ENCODE measurements at places on chromosomes 13 and 19. TPM values are rescaled to one million over a fixed set of nuclear protein-coding genes. Genes with fewer than 3 reads are reported as not detected.

The CTXN1 gene
- total RNA-seq = 0.50 TPM

The DLEU7 gene
- total RNA-seq = not detected

The KASH5 gene
- total RNA-seq = 3.0 TPM

The ACER1 gene
- total RNA-seq = 0.34 TPM

The ATXN8OS gene
- not detected for total RNA-seq

The STARD13 gene
- 1.4 TPM for total RNA-seq

The KLK15 gene
- total RNA-seq = not detected

The RFX1 gene
- total RNA-seq = 11.4 TPM

The PCDH8 gene
- not detected for total RNA-seq

The ZNF865 gene
- 13.2 TPM for total RNA-seq

The PEAK3 gene
- total RNA-seq = 0.09 TPM

The PTPRH gene
- total RNA-seq = not detected

The ADPRHL1 gene
- 2.1 TPM for total RNA-seq

GRCh38 chr13:109728791-109729731 is 57.3 kb downstream of the IRS2 start:
- no peak for DNase-seq

DNA sequence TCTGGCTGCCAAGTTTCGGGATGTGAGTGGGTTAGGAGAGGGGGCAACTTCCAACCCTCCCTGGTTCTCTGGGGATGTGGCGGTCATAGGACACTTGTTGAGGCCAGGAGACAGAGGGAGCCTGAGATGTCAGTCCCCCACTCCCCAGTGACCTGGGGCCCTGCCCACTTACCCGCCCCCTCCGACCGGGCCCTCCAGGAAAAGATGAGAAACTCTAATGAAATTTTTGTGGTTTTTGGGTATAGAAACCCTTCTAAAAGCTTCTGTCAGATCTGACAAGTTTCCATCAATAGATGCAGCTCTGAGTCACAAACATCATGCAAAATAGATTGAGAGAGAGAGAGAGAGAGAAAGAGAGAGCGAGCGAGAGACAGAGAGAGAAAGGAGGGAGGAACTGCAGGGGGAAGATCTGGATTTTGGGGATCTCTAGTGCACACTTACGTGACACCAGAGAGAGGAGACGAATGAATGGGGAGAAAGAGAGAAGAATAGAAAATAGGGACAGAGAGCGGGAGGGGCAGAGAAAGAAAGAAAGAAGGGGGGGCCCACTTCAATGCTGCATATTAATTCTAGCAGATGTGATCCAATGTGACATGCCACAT is 94.0 kb downstream of the PTPRS start:
- DNase-seq = no peak

DNA sequence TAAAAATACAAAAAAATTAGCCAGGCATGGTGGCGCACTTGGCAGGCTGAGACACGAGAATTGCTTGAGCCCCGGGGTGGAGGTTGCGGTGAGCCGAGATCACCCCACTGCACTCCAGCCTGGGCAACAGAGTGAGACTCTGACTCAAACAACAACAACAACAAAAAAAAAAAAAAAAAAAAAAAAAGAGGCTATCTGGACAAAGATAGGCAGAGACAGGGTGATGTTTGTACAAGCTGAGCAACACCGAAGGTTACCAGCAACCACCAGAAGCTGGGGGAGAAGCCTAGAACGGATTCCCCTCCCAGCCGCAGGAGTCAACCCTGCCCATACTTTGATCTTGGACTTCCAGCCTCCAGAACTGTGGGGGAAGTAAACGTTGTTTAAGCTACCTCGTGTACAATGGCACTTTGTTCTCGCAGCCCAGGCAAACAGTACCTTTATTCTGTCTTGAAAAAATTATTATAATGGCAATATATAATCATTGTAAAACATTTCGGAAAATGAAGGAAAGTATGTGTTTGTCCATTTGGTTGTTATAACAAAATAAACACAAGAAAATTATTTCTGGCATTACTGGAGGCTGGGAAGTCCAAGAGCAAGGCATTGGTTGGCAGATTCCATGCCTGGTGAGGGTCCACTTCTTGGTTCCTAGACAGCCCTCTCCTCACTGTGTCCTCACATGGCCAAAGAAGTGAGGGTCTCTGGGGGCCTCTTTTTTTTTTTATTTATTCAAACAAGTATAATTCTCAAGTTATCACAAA is 39.8 kb upstream of the LATS2 start:
- no peak for DNase-seq

- no peak for DNase-seq
Measured at GRCh38 chr13:99418103-99418842, 83.0 kb upstream of the TM9SF2 start.

DNA sequence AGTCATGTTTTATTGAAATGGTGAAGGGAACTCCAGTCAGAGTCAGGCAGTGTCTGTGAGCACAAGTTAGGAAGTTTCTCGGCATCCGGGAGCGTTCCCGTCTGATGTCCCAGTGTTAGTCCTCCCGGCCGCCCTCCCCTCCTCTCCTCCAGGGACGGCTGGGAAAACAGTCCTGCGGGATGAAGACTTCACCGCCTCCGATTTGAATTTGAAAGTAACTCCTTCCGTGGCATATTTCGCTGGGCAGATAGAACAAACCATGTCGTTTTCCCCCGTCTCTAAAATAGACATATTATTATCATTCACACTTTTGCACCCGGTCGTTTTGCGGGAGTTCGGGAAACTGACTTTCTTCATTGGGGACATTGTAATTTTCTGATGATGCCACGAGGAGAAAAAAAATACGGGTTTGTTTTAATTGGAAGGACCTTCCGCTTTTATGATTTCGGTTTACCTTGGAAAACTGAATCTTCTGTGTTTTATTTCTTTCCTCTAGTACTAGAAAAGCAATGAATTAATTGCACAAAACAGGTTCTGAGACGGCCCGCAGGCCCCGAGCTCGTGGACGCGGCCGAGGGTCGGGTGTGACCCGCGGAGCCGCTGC is 76.6 kb downstream of the ZIC5 start:
- DNase-seq = no peak

GRCh38 chr19:37304190-37304883 is 66.6 kb upstream of the ZNF527 start:
- DNase-seq = no peak

GRCh38 chr19:1469255-1470054 is 9.6 kb downstream of the C19orf25 start:
- DNase-seq = peak; percentile 52

DNA sequence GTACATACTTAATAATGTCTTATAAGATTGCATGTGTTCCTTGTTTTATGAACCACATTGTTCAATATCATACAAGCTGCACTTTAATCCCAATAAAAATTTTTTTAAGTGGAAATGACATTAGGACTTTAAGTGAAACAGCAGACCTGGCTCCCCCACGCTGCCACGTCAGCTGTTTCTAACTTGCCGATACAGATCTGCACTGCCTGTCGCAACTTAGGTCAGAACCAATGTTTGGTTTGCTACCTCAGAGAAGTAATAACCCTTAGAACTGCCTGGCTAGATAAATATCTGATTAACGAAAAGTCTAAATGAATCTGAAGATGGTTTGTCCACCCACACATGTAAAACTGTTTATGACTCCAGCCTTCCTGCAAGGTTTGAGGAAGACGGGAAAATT is 327.5 kb upstream of the DACH1 start:
- DNase-seq = no peak

DNA sequence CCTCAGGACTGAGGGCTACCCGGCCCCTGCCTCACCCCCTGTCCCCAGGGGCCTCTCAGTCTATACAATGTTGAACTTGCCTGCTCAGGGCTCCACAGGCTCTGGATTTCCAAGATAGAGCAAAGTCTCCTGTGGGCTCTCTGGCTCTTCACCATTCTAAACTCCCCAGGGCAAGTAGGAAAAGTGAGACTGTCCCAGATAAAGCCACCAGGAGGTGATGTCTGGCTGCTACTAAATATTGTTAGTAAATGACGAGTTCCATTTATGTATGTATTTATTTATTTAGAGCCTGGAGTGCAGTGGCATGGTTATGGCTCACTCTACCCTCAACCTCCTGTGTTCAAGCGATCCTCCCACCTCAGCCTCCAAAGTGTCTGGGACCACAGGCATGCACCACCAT is 73.6 kb upstream of the SIAH3 start:
- DNase-seq = no peak

- peak; percentile 66 for DNase-seq
Measured at GRCh38 chr19:3184847-3185460, 776 bp upstream of the NCLN start.

DNA sequence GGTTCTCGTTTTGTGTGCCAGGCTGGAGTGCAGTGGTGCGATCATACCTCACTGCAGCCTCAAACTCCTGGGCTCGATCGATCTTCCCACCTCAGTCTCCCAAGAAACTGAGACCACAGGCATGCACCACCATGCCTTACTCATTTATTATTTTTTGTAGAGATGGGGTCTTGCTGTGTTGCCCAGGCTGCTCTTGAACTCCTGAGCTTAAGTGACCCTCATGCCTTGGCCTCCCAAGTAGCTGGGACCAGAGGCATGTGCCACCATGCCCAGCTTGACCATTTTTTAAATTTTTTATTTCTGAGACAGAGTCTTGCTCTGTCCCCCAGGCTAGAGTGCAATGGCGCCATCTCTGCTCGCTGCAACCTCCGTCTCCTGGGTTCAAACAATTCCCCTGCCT is 10.2 kb upstream of the GNA11 start:
- DNase-seq = no peak

DNA sequence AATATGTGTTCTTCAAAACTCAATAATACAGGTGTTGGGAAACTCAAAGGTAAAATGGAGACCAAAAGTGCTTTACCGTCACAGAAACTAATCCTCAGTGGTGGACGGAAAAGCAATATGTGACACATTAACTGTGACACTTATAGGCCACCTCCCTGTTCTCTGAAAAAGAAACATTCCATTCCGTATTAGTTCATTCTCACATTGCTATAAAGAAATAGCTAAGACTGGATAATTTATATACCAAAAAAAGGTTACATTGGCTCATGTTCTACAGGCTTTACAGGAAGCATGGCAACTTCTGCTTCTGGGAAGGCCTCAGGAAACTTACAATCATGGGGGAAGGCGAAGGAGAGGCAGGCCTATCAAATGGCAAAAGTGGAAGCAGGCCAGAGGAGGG is 435.3 kb upstream of the HTR2A start:
- DNase-seq = no peak

DNA sequence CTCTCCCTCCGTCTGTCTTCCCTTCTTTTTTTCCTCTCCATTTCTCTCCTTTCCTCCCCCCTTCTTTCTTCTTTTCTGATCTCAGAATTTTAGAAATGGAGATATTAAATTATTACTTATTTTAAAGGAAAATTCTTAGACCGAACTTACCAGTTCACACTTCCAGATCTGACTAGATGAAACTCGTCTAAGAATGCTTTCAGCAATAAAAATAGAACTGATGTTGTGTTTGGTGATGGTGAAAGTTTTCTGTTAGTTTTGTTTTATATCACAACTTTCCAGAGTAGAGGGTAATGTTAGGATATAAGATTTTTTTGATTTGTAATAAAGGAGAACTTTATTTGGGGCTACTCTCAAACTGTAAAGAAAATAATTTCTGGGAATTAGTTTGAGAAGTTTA is 29.9 kb downstream of the UCHL3 start:
- DNase-seq = no peak

DNA sequence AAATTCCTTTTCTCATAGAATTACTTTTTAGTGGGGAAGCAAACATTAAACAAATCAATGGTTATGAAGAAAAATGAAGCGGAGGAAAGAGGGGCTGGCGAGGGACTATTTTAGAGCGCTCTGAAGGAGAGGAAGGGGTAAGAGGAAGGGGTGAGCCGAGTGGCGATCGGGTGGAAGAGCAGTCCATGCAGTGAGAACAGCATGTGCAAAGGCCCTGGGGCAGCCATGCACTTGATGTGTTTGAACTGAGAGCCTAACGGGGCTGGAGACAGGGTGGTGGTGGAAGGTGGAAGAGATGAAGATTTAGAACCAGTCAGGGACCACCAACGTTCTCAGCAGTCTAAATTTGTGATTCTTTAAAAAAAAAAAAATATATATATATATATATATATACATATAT is 14.4 kb upstream of the NOP53 start:
- no peak for DNase-seq

GRCh38 chr19:27894906-27895754 is 1317.8 kb downstream of the UQCRFS1 start:
- no peak for DNase-seq

- DNase-seq = peak; percentile 70
Measured at GRCh38 chr19:3178377-3178972, at the start of gene S1PR4. Gene S1PR4, plus strand, starts transcription at chr19:3178769. Its CDS starts 24 bp downstream, at chr19:3178793.

GRCh38 chr19:4206818-4207484 is 22.4 kb upstream of the EBI3 start:
- no peak for DNase-seq

DNA sequence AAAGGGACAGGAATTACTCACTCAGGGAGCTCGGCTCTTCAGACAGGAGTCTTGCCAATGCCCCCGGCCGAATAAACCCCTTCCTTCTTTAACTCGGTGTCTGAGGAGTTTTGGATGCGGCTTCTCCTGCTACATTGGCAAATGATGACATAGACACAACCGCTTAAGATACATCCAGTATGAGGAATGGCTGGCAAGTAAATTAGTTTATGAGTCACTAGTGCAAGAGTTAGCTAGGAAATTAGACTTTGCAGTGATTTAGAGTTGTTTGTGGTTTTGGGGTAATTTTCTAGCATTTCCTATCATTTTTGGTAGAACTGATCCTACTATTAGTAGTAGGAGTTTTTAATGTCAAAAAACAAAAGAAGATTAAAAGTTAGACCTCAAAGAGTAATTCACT is 166.2 kb downstream of the SLITRK1 start:
- DNase-seq = no peak

GRCh38 chr13:93862259-93862658 is 617.2 kb downstream of the DCT start:
- no peak for DNase-seq

DNA sequence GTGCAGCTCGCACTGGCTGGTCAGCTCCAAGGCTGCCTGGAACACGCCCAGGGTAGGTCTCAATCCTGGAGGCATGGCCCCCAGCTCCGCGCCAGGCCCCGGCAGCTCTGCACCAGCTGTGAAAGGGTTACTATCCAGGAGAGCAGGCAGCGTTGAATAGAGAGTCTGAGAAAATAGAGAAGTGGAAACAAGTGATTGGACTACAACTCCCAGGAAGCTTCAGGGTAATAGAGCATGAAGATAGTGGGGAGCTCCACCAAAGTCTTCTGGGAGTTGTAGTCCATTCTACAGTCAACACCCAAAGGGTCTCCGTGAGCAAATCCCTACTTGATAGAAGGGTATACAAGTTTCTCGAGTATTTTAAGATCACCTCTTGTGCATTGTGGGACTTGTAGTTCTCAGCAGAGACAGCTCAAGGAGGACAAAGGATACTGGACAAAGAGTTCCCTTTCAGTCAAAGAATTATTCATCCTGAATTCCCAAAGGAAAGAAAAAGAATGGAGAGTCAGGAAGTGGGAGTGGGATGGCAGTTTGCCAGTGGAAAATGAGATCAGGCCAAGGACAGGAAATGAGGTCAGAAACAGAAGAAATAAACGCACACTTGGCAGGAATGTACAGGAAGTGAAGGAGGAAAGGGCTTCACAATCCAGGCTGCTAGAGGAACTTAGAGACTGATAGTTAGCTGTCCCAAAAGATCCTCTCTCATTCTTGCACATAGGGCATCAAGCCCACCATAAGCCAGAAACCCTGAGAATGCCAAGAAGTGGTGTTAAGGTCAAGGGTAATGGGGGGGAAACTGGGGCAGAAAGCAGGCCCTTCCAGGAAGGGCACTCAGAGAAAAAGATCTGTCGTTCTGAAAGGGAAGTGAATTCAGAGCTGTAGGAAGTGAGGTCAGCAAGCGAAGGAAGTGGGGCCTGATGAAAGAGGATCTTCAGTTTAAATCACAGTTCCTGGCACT is 5.5 kb upstream of the MAMSTR start:
- peak; percentile 31 for DNase-seq

GRCh38 chr19:54162241-54162805 is 2.8 kb upstream of the LENG1 start:
- peak; percentile 85 for DNase-seq

- no peak for DNase-seq
Measured at GRCh38 chr13:22077205-22077683, 406.4 kb downstream of the FGF9 start.

Data from activated T-cell treated with anti-CD3 and anti-CD28 coated beads, Interleukin-2, amount 50 U/mL, for 72 hours (primary cell).